Fibroblast of gingiva (primary cell): ENCODE measurements at places on chromosomes 7 and 10.
A peak's percentile ranks its signal among the peaks of the same experiment; 100 is the strongest.

DNA sequence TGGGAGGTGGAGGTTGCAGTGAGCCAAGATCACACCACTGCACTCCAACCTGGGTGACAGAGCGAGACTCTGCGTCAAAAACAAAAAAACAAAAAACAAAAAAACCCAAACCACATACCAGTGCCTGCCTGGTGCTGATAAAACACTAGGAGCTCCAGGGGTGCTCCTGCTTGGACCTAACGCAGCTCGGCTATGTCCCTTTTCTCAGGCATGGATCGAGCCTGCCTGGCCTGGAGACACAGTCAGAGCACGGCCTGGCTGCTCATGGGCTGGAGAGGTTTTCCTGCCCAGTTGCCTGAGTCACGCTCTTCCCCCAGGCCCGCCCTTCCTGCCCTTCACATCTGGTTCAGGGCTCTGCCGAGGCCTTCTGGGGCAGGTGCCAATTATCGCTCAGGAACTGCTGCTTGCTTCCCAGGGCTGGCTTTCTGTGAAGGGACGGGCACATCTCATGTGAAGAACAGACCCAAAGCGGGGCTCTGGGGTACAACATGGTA, 12.6 kb upstream of the NPFFR1 start:
- DNase-seq, result peak; percentile 93

DNA sequence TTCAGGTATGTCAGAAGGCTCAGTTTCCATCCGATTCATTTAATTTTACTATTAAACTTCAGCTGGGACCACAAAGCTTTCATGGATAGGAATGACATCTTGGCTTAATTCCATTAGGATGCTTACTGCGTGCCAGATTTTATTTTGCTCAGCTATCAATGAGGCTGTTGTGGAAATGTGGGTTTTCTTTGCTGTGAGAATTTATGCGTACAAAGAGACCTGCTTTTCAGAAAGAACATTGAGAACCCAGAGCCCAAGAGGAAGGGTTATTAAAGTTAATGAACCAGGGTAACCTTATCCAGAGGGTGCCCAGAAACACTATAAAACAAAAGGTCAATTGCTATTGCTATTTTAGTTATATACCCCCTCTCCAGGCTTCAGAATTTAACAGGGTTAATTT, 98.3 kb downstream of the MKLN1 start:
- DNase-seq, result no peak

DNA sequence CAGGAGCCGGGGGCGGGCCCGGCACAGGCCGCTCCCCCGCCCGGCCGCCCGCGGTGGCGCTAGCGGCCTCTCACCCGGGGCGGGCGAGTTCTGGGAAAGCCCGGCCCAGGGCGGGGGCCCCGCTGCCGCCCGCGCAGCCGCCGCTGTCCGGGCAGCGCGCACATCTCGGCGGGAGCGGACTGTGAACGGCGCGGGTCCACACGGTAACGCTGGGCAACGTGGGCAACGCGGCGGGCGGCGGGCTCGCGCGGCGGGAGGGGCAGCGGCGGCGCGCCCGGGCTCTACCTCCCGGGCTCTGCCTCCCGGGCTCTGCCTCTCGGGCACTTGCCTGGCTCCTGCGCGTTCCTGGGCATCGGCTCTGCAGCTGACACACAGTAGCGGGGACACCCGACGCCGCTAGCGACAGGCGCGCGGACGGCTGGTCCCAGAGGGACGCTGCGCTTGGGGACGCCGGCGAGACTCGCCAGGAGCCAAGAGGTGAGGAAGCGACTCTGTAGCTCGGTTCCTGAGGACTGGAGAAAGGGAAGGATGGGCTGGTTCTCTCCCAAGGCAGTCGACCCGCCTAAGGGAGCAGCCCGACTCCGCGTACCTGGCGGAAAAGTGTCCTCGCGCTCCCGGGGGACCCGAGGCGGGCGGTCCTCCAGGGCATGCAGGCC, at the start of gene PLCE1:
TSS of gene PLCE1 (plus strand) at position 150 of the 656 bp plus-strand sequence. CDS start 37,116 bp downstream, outside the sequence.
- DNase-seq, result peak; percentile 49

- no peak for DNase-seq
Measured at GRCh38 chr10:100890141-100890672, 22.6 kb upstream of the SLF2 start.

DNA sequence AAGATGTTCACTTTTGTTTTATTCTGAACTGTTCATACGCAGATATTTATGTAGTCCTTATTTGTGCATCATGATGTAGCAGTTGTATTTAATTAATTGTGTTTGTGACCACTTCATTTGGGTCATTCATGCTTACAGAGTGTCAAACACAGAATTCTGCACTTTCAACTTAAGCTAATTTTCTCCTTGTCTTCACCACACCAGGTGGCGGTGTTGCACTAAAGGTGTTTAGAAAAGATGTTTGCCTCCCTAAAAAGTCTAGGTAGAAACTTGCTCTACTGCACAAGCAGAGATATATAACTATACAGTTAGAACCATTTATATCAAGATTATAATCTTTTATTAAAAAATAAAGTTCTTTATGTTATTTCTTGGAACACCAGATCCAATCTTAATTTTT, 1.3 kb upstream of the TAS2R38 start:
- no peak for DNase-seq

DNA sequence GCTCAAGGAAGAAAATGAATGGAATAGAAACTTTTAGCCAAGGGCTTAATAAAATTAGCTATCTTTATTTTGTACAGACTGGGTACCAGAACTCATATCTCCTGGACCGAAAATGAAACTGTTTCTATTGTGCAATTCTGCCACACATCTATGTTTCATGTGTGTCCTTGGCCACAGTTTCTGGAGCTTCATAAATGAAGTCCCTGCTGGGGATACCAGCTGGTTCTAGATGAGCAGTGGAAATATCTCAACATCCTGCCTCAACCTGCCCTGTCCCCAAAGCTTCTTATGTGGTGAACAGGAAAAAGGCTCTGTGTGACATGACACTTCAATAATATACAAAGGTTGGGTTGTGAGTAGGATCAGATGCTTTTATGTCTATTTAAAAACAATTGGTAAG, 310.1 kb upstream of the SORCS1 start:
- DNase-seq, result no peak

GRCh38 chr7:18727115-18727870, 231.7 kb downstream of the HDAC9 start:
- DNase-seq, result no peak

- DNase-seq, result peak; percentile 14
Measured at GRCh38 chr7:3787717-3788264, 486.7 kb downstream of the SDK1 start.

DNA sequence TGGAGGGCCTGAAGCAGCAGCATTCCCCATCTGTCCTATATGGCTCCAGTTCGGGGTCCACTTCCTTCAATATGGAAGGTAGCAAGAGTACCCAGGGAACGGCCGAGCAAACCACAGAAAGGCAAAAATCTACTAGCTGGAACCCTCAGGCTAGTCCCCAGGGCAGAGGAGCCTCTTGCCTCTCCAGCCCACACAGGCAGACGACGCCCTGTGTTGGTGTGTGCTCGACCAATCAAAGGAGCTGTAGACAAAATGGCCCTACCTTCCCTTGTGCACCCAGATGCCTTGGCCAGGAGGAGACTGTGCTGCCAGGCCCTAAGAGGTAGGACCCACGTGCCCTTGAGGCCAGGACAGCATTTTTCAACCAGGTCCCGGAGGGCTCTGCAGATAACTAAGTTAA, 91.5 kb downstream of the FAM53B start:
- no peak for DNase-seq

DNA sequence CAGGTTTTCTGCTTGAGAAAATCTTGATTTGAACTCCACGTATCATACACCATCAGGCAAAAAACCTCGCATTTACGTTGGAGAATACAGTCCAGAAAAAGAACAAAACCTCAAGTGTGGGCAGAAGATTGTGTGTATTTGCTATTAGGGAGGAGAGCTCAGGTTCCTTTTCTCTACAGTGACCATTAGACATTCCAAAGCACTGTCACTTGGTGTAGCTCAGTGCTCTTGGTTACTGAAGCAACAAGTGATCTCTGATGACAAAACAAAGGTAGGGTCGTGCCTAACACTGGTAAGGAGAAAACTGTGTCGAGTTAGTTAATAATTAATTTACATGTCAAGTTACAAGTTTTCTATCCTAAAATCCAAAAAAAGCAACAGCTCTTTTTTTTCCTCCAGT, 72.6 kb downstream of the C1GALT1 start:
- DNase-seq, result no peak

GRCh38 chr10:35794703-35795102, 152.6 kb upstream of the FZD8 start:
- no peak for DNase-seq

- no peak for DNase-seq
Measured at GRCh38 chr7:139960157-139960556, 102.6 kb downstream of the PARP12 start.
